ENCODE measurements at places on chromosomes 7 and 10.

DNA sequence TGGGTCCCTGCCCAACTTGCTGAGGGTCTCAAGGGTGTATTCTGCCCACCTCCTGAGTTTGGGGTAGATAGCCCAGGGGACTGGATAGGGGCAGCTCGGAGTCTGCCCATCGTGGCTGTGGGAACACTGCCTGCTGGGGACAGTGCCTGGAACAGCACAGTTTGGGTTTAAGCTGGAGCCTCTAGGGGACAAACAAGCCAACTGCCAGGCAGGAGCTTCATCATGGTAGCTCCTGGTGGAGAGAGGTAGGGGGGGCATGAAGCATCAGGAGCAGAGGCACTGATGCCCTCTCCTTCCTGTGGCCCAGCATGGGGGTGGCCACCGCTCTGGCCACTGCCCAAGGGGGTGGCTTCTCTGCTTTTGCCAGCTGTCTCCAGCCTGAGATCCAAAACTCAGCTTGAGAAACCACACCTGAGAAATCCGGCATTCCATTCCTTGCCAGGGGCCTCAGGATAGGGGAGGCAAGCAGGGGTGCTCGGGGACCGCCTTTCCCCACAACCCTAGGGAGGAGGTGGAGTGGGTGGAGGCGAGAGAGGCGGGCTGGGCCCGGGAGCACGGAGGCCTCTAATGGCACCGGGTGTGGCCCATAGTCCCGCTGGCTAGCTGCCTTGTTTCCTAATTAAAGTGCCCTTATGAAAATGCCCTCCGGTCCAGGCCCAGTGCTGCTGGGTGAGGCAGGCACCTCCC lies 47.6 kb downstream of the UNC5B start:
- no peaks in the 10 kb centered on the region for H3K27me3 ChIP-seq
- peaks cover 2% of the 10 kb centered on the region for H3K36me3 ChIP-seq
- no peak overlapping the region for H3K27ac ChIP-seq
- no peak for DNase-seq

- DNase-seq = no peak
- no peak overlapping the region for H3K4me3 ChIP-seq
- no peaks in the 10 kb centered on the region for H3K27me3 ChIP-seq
- peak overlapping the region; percentile 51 for H3K27ac ChIP-seq
- H3K36me3 ChIP-seq = peaks cover 4% of the 10 kb centered on the region
- H3K4me1 ChIP-seq = peaks cover 67% of the 10 kb centered on the region
Observed at GRCh38 chr10:59885430-59886134, 20.8 kb downstream of the CCDC6 start.

DNA sequence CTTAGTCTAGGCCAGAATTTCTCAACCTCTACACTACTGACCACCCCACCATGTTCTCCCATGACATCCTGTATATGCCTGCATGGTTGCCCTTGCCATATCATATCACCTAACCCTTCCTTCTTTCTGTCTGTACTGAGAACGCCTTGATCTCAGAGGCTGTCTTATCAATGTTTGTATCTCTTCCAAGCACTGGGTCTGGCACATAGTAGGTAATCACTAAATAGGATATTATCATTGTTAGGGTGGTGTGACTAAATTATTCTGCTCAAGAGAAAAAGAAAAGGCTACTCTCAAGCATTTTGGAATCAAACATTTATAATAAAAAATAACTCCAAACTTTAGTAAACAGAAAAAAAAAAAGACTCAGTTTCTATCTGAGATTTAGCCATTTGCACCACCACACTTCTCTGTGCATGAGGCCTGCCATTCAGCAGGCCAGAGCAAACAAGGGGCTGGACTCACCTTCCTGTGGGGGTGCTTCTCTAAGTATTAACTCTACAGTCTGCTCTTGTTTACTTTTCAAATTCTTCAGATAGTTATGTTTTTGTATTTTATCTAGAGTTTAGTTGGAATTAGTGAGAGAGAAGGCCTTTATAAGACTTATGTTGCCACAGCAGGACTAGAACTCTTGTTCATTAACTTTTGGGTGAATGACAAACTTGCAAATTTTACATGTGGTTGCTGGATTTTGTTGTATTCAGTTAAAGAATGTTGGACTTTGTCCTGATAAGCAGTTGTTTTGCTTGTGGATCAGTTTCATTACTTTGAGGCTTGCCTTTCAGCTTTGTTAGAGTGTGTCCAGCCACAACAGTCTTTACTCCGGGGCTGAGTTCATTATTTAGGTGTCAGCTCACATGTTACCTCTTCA lies 5.4 kb downstream of the AGBL3 start:
- peaks cover 10% of the 10 kb centered on the region for H3K4me1 ChIP-seq
- no peak for DNase-seq
- H3K36me3 ChIP-seq = no peaks in the 10 kb centered on the region
- H3K27me3 ChIP-seq = no peaks in the 10 kb centered on the region
- H3K27ac ChIP-seq = no peak overlapping the region
- H3K4me3 ChIP-seq = no peak overlapping the region

DNA sequence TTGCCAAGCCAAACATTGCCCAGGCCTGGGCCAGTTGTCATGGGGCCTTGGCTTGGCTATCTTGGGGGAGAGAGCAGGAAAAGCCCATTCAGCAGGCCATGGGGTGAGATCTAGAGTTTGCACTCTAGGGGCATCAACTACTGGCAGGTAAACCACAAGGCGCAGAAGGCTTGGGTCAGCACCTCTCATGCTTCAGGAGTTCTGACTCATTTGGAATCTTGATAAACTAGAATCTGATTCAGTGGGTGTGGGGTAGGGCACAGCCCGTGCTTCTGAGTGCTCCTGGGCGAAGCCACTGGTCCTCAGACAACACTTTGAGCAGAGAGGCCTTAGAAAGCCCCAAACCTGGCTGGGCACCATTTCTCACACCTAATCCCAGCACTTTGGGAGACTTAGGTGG lies 81.1 kb downstream of the RGS10 start:
- peaks cover 3% of the 10 kb centered on the region for H3K36me3 ChIP-seq
- no peak for DNase-seq
- H3K27ac ChIP-seq = no peak overlapping the region
- no peak overlapping the region for H3K4me3 ChIP-seq

DNA sequence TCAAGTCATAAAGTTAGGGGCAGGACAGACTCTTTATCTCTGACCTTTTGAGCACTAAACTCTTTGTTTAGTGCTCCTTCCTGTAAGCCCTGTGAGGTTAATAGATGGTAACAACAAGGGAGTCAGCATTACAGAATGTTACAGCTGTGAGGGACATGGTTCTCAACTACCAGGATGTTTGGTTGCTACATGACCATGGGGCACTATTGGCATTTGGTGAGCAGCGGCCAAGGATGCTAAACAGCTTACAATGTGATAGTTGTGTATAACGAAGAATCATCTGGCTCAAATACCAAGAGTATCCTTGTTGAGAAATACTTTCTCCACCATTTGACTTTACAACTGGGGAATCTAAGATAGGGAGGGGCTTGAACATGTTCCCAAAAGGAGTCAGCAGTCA lies 35.4 kb upstream of the HPS1 start:
- no peak overlapping the region for H3K27ac ChIP-seq
- H3K36me3 ChIP-seq = 0 out of 2 replicates have a peak, but pooled peaks cover 7% of the 10 kb centered on the region

GRCh38 chr7:98212532-98213041 lies 1.3 kb downstream of the BHLHA15 start:
- H3K4me3 ChIP-seq = no peak overlapping the region
- no peaks in the 10 kb centered on the region for H3K27me3 ChIP-seq
- peaks cover under 1% of the 10 kb centered on the region for H3K36me3 ChIP-seq
- H3K4me1 ChIP-seq = 0 out of 2 replicates have a peak, but pooled peaks cover 4% of the 10 kb centered on the region

GRCh38 chr7:130845581-130846085 lies 111.6 kb upstream of the KLF14 start:
- no peak for DNase-seq
- H3K4me3 ChIP-seq = no peak overlapping the region
- H3K27me3 ChIP-seq = no peaks in the 10 kb centered on the region
- no peaks in the 10 kb centered on the region for H3K36me3 ChIP-seq
- no peak overlapping the region for H3K27ac ChIP-seq

DNA sequence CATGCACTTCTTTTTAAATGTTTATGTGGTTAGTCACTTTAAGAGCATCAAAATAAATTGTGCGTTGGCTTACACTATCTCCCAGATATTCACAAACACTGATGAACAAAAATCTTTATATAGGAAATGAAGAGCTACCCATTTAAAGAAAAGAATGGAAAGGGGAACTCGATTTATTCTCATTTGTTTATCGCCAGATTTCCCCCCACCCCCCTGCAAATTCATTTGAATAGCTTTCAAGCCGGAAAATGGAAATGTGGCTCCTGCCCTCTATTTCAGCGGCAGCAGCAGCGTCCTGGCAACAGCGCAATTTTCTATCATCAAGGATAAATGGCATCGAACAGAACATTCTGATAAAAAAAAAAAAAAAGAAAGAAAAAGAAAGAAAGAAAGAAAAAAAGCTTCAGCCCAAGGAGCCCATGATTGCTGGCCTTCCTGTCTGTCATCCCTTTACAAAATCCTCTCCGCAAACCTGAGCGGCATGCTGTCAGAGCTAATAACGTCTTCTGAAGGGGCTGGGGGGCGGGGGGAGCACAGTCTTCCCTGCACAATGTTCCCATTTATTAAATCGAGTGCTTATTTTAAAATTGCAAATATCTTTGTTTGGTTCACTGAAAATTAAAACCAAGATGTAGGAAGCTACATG lies 13.7 kb upstream of the DLX6 start:
- no peaks in the 10 kb centered on the region for H3K36me3 ChIP-seq
- peak overlapping the region; percentile 67 for H3K4me3 ChIP-seq
- peaks cover 54% of the 10 kb centered on the region for H3K4me1 ChIP-seq

DNA sequence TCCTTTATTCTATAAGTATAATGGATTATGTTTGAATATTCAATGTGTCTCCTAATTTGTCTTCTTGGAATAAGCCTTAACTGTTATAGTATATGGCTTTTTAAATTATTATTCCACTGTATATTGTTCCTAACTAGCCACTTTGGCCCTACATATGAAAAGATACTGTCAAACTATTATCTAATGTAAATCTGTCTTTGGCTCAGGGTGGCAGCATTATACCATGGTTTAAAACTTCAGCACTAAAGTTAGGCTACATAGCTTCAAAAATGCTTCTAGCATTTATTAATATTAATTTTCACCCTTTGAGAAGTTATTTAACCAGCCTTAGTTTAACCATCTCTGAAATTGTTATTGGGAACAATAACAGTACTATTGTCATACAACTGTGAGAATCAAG lies 543.1 kb upstream of the MBL2 start:
- no peaks in the 10 kb centered on the region for H3K27me3 ChIP-seq
- no peak overlapping the region for H3K4me3 ChIP-seq
- H3K4me1 ChIP-seq = peaks cover 42% of the 10 kb centered on the region

- H3K4me1 ChIP-seq = peaks cover 85% of the 10 kb centered on the region
- peaks cover 10% of the 10 kb centered on the region for H3K27me3 ChIP-seq
- peak overlapping the region; percentile 20 for H3K4me3 ChIP-seq
- DNase-seq = peak; percentile 59
- peak overlapping the region; percentile 69 for H3K27ac ChIP-seq
- no peaks in the 10 kb centered on the region for H3K36me3 ChIP-seq
Observed at GRCh38 chr10:44962870-44963738, 3.5 kb downstream of the RASSF4 start.

DNA sequence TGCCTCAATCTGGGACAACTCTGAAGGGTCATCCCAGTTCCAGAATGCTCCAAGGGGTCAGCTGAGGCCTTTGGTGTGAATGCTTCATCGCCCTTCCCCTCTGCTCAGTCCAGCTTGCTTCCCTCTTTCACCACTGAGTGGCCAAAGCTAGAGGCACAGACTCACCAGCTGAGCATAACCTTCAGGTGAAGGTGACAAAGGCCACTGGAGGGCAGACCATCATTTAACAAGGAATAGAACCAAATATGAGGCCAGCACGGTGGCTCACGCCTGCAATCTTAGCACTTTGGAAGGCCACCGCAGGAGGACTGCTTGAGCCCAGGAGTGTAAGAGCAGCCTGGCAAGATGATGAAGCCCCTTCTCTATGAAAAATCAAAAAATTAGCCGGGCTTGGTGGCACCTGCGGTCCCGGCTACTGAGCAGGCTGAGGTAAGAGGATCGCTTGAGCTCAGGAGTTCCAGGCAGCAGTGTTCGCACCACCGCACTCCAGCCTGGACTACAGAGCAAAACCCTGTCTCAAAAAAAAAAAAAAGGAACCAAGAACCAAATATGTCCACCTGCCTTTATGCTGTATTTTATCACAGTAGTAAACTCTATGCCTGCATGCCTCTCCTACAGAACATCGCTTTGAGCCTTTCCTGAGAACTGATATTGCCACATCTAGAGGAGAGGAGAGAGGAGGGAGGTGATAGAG lies 13.4 kb downstream of the PRKAG2 start:
- peaks cover 11% of the 10 kb centered on the region for H3K4me1 ChIP-seq
- no peak overlapping the region for H3K27ac ChIP-seq
- no peaks in the 10 kb centered on the region for H3K27me3 ChIP-seq
- DNase-seq = peak; percentile 37
- H3K4me3 ChIP-seq = no peak overlapping the region
- H3K36me3 ChIP-seq = no peaks in the 10 kb centered on the region

DNA sequence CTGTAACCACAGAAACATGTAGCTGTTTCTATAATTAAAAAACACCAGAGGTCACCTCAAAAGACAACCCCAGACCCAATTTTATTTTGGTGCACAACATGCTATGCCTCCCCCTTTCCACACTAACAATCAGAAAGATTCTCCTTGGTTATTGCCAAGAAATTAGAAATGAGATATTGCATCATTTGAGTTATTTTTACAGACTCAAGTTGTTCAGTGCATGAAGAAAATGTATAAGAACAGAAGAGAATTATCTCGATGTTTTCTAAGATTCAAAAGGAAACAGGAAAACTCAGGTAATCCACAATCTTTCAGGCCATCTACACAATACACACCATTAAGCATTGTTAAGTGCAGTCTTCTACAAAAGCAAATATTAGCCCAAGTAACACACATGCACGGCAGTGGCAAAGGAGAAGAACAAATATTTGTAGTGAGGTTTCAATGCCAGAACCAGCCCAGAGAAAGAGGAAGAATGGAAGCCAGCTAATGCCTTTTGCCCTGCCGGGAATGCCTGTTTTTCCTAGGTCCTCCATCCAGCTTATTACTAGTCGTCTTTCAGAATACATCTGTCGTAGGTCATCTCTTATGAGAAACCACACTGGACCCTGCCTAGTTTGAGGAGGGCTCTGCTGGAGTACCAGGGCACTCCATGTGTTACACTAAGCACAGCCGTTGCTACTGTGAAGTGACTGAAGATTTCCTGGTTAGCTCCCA lies 67.6 kb upstream of the C1GALT1 start:
- H3K4me3 ChIP-seq = no peak overlapping the region
- H3K36me3 ChIP-seq = peaks cover 11% of the 10 kb centered on the region
- no peak overlapping the region for H3K27ac ChIP-seq

GRCh38 chr7:34900891-34901513 lies 136.3 kb downstream of the DPY19L1 start:
- peaks cover 42% of the 10 kb centered on the region for H3K4me1 ChIP-seq
- H3K27me3 ChIP-seq = peaks cover 16% of the 10 kb centered on the region
- peaks cover 17% of the 10 kb centered on the region for H3K36me3 ChIP-seq
- no peak overlapping the region for H3K4me3 ChIP-seq
- peak; percentile 27 for DNase-seq

GRCh38 chr10:12954866-12955265 lies 46.6 kb downstream of the CCDC3 start:
- no peak overlapping the region for H3K27ac ChIP-seq
- no peaks in the 10 kb centered on the region for H3K4me1 ChIP-seq
- H3K36me3 ChIP-seq = peaks cover 58% of the 10 kb centered on the region
- H3K4me3 ChIP-seq = no peak overlapping the region
- peaks cover 10% of the 10 kb centered on the region for H3K27me3 ChIP-seq

GRCh38 chr7:70772891-70773290 lies 359.1 kb upstream of the GALNT17 start:
- peaks cover 50% of the 10 kb centered on the region for H3K4me1 ChIP-seq
- H3K27ac ChIP-seq = peak overlapping the region; percentile 44
- no peaks in the 10 kb centered on the region for H3K27me3 ChIP-seq
- no peak for DNase-seq

Data from WTC11 (cell line).